ENCODE measurements at places on chromosomes 13 and 19.

GRCh38 chr13:40211586-40211968 lies 454.9 kb downstream of the FOXO1 start:
- DNase-seq, result no peak

GRCh38 chr13:105920370-105920769 lies 615.1 kb downstream of the EFNB2 start:
- no peak for DNase-seq

DNA sequence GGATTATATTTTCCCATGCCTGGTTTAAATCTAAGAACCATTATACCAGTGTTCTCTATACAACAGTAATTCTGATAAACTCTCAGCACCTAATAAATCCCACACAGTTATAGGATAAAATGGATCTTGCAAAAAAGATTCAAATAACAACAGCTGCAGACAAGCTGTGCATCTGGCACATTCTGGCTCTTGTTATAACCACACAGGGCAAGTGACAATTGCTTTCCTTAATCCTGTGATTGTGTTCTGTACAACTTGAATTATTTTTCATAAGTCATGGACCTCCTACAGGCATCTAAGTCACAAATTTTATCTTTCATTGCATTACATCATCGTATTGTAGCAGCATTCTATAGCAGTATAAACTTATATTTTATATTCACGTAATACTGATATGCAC lies 948.3 kb downstream of the SLITRK1 start:
- DNase-seq, result no peak

DNA sequence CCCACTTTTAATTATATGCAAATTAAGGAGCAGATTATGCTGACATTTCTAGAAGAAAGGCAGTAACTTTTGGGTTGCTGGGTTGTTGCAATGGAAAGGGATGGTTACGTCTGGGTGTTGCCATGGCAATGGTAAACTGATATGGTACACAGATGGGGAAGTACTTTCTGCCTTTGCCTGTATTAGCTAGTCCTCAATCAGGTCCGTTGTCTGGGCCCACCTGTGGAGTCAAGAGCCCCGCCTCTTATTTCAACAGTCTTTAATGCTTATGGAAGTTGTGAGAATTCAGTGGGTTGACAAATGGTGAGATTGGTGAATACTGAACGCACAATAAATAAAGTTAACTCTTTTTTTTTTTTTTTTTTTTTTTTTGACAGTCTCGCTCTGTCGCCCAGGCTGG lies 30.6 kb upstream of the DPP9 start:
- DNase-seq, result peak; percentile 55

DNA sequence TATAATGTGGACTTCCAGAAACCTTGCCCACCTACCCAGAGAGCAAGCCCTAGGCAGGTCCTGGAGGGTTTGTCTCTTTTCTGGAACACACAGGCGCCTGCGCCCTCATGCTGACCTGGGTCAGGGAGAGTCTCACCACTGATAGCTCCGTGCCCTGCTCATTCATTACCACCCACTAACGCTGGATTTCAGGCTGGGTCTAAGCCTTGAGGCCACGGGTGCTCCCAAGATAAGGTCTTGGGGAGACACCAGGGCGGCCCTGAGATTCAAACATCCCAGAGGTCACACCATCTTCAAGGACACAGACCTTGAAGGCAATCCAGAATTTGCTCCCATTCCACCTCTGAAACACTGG lies 5.1 kb downstream of the S1PR2 start:
- DNase-seq, result no peak

- DNase-seq, result no peak
Observed at GRCh38 chr13:97535614-97536013, 101.6 kb downstream of the RAP2A start.

- no peak for DNase-seq
Observed at GRCh38 chr13:99313941-99314340, 6.7 kb upstream of the GPR183 start.

All from NCI-H1436 (cell line).